WTC11 (cell line): ENCODE measurements at places on chromosomes 5 and 9.

DNA sequence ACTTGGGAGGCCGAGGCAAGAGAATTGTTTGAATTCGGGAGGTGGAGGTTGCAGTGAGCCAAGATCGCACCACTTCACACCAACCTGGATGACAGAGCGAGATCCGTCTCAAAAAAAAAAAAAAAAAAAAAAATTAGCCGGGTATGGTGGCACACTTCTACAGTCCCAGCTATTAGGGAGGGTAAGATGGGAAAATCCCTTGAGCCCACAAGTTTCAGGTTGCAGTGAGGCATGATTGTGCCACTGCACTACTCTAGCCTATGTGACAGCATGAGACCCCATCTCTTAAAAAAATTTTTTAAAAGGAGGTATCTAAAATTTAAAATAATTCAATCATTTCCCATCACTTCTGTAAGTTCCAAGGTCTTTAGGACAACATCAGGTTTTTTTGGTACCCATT, 26.0 kb downstream of the PSIP1 start:
- DNase-seq, result no peak

DNA sequence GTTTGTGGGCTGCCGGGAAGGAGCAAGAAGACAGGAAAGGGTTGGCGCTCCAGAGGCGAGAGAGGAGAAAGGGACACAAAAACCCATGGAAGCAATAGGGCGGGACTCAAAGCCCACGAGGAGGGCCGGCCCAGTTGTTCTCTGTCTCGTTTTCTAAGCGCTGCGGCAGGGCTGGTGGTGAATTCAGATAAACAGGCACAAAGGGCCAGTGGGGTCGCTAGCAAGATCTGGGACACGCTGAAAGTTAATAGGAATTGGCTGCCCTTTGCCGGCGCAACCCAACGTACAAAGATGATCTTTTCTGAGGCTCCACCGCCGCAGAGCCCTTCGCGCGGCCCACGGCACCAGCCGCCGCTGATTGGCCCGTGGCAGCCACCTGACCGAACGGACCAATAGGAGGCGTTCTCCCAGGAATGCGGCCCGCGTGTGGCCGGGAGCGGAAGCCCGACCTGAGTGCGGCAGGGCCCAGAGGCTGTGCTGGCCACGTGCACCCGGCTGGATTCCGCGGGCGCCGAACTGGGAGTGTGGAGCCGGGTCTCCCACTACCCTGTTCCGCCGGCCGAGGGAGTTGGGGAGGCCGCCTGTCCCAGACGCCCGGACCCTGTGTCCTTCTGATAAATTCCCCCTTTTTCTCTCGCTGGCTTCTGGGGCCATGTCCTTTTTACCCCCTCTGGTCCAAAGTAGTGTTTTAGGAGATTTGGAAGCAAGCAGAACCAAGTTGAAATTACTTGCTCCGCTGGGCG, 16.8 kb upstream of the NSD1 start:
- DNase-seq, result peak; percentile 92

DNA sequence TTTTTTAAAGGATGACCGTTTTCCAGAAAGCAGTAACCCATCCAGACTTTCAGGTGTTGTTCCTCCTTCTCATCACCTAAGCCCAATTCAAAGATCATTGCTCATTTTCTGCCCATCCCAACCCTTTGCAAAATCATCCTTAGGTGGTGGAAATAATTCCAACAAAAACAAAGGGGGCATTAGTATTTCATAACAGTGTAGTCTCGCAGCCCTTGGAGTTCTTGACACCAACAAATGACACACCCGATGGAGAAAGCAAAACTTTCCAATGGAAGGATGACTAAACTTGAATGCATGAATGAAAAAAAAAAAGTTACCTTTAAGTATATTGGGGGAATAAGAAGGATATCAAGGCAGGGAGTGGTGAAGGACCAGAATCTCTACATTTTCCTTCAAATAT, 117.0 kb downstream of the PAPPA start:
- DNase-seq, result no peak

- no peak for DNase-seq
Measured at GRCh38 chr9:129489838-129490582, 130.9 kb downstream of the C9orf50 start.

DNA sequence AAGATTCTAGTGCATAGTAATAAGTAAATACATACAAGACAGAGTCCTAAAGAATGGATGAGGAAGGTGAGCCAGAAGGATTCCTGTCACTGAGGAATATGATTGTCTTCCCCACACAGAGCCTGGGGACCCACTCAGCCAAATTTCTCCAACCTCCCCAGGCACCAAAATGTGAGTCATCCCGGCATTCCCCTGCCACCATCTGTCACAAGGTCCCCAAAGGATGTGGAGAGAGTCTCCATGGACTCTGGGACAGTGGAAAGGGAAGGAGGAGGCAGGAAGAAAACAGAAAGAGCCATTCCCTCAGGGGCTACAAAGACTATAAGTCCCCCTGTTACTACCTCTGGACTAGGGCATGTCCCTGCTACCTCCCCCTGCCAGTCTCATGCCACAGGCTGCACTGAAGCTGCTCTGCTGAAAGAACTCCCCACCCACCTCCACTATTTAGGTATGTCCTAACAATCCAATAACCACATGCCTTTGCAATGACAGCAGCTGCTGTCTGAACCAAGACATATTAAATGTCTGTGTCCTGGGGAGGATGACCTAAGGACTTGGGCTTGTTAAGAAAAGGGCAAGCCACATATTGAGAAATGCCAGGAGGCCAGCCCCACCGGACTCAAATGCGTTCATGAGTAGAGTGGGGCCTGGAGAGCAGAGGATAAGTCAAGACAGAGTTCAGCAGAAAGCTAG, 10.7 kb upstream of the OR5C1 start:
- no peak for DNase-seq

GRCh38 chr9:91207397-91207728, 154.4 kb downstream of the AUH start:
- DNase-seq, result no peak
